Activated CD8-positive, alpha-beta T cell treated with anti-CD3 and anti-CD28 coated beads for 36 hours (primary cell): ENCODE measurements at places on chromosomes 2 and 18. TPM values are rescaled to one million over a fixed set of nuclear protein-coding genes. Genes with fewer than 3 reads are reported as not detected.
A peak's percentile ranks its signal among the peaks of the same experiment; 100 is the strongest.

DNA sequence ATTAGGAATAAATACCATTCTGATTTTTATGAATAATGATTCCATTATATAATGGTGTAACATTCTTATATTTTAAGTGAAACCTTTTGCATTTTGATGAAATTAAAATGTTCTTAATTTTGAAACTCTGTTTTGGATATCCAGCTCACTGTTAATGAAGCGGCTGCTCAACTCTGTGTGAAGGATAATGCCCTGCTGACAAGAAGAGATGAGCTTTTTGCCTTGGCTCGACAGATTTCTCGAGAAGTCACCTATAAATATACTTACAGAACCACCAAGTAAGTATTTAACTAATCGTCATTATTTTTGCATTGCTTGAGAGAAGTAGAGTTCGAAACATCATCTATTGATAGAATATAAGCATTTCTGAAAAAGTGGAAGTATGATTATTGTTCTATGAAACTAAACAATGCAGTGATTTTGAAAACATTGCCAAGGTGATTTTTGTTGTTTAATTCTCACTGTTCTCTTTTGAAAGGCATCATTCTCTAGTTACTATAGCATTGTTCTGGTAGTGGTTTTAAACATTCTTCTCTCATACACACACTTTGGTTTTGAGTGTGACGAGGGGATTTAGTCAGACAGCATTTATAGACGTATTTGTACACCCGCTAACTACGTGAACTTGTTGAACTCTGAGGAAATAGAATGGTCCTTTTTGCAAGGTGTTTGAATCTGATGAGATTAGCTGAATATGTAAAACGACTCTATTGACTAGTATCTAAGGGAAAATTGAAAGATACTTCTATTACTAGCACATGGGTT lies 21.5 kb downstream of the NAB1 start:
- DNase-seq: no peak
- no peak overlapping the region for H3K27ac ChIP-seq
- no peak overlapping the region for H3K4me3 ChIP-seq
- H3K27me3 ChIP-seq: no peaks in the 10 kb centered on the region
- peaks cover 31% of the 10 kb centered on the region for H3K4me1 ChIP-seq
- H3K36me3 ChIP-seq: peaks cover 32% of the 10 kb centered on the region

- peaks cover 10% of the 10 kb centered on the region for H3K4me1 ChIP-seq
- H3K27me3 ChIP-seq: peaks cover 5% of the 10 kb centered on the region
Measured at GRCh38 chr2:151975460-151976414, 123.1 kb downstream of the CACNB4 start.

GRCh38 chr2:30374380-30374779 lies 72.7 kb upstream of the LCLAT1 start:
- DNase-seq: no peak
- H3K4me1 ChIP-seq: peaks cover 24% of the 10 kb centered on the region
- no peak overlapping the region for H3K4me3 ChIP-seq
- H3K27me3 ChIP-seq: no peaks in the 10 kb centered on the region

DNA sequence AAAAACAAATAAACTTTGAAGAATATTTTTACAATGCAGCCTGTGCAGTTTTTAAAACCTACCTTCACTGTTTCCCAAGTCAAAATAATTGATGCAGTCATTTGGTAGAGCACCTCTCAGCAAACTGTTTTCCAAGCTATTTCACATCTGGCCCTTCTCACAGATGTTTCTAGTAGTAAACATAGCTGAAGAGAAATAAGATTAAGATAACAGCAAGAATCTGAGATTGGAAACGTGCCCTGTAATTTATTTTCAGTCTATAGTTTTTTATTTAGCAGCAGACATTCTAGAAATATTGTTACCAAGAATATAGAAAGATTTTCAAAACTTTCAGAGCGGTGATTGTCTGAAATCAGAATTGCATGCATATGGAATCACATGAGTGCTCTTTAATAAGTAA lies 440.2 kb downstream of the TRIB2 start:
- H3K4me1 ChIP-seq: no peaks in the 10 kb centered on the region
- no peak for DNase-seq
- H3K27me3 ChIP-seq: peaks cover 19% of the 10 kb centered on the region
- H3K36me3 ChIP-seq: no peaks in the 10 kb centered on the region
- H3K27ac ChIP-seq: no peak overlapping the region

DNA sequence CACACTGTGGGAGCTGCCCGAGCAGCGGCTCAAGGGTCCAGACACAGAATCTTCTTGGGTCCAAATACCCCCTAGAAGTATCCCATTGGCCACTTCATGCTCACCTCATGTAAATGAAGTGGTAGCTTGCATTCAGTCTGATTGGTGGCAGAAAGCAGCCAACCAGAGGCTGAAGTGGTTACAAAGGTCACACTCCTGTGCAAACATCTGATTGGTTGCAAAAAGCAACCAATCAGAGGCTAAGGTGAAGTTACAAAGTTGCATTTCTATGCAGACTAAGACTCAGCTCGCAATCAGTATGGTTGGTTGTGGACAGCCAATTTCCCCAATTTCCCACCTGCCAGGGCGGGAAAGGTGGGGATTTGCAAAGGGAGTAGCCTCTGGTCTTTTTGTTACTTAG lies 94.3 kb downstream of the DGKD start:
- H3K36me3 ChIP-seq: peaks cover 35% of the 10 kb centered on the region
- no peaks in the 10 kb centered on the region for H3K27me3 ChIP-seq
- no peak for DNase-seq
- H3K4me3 ChIP-seq: no peak overlapping the region
- H3K4me1 ChIP-seq: peaks cover 5% of the 10 kb centered on the region

DNA sequence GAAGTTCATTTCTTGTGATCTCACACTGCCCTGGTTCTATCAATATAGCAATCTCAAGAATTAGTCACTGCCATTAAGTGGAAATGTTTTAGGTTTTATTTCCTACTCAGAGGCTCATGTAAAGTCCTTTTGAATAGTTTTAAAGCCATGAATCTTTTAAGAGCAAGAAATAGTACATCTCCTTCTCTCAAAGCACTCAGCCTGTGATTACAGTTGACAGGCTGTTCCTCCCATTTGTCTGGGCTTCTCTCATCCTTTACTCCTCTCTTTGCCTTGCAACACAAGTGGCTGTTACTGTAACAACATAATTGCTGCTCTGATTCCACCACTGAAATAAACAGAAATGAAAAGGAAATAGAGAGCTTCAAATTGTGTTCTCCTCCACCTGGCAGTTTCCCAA lies 18.4 kb downstream of the GRP start:
- no peaks in the 10 kb centered on the region for H3K36me3 ChIP-seq
- no peaks in the 10 kb centered on the region for H3K4me1 ChIP-seq
- peaks cover 15% of the 10 kb centered on the region for H3K27me3 ChIP-seq
- DNase-seq: no peak
- H3K4me3 ChIP-seq: no peak overlapping the region
- no peak overlapping the region for H3K27ac ChIP-seq

DNA sequence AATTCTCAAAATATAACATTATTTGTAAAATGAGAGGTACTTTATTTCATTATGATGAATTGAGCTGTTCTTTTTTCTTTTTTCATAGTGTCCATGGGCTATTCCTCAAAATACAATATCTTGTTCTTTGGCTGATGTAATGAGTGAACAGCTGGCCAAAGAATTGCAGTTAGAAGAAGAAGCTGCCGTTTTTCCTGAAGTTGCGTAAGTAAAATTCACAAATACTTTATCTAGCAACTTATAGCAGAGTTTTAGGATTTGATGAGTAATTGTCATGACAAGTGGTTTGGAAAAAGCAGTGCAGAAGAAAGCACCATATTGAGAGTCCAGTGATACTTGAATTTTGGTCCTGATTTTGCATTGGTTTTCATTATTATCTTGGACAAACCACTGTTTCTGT lies 9.8 kb downstream of the RIOK3 start:
- H3K36me3 ChIP-seq: peaks cover 44% of the 10 kb centered on the region
- no peak overlapping the region for H3K27ac ChIP-seq
- no peaks in the 10 kb centered on the region for H3K27me3 ChIP-seq
- no peak overlapping the region for H3K4me3 ChIP-seq

DNA sequence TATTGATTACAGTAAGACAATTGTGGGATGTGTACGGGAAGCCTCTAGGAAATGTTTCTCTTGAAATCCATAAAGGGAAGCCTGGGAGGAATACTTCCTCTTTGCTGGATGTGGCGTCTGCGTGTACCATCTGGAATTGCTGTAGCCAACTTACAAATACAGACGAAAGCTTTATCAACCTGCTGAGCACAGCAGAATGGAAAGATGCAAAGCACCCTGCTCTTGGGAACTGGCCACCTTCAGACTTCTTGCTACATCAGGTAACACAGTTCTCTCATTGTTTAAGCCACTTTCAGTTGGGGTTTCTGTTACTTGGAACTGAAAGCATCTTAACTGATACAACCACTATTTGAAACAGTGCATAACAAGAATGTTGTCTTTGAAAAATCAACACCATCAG lies 213.8 kb downstream of the HRH4 start:
- H3K27me3 ChIP-seq: peaks cover 8% of the 10 kb centered on the region
- H3K27ac ChIP-seq: no peak overlapping the region
- peak; percentile 8 for DNase-seq
- no peaks in the 10 kb centered on the region for H3K36me3 ChIP-seq
- H3K4me3 ChIP-seq: no peak overlapping the region

GRCh38 chr18:13398631-13399030 lies 180.1 kb downstream of the LDLRAD4 start:
- H3K36me3 ChIP-seq: peaks cover 4% of the 10 kb centered on the region
- no peak for DNase-seq
- no peaks in the 10 kb centered on the region for H3K27me3 ChIP-seq
- peaks cover 25% of the 10 kb centered on the region for H3K4me1 ChIP-seq
- no peak overlapping the region for H3K27ac ChIP-seq

GRCh38 chr18:7748251-7749007 lies 181.3 kb downstream of the PTPRM start:
- H3K4me3 ChIP-seq: no peak overlapping the region
- H3K27ac ChIP-seq: no peak overlapping the region
- no peaks in the 10 kb centered on the region for H3K27me3 ChIP-seq
- H3K36me3 ChIP-seq: no peaks in the 10 kb centered on the region

DNA sequence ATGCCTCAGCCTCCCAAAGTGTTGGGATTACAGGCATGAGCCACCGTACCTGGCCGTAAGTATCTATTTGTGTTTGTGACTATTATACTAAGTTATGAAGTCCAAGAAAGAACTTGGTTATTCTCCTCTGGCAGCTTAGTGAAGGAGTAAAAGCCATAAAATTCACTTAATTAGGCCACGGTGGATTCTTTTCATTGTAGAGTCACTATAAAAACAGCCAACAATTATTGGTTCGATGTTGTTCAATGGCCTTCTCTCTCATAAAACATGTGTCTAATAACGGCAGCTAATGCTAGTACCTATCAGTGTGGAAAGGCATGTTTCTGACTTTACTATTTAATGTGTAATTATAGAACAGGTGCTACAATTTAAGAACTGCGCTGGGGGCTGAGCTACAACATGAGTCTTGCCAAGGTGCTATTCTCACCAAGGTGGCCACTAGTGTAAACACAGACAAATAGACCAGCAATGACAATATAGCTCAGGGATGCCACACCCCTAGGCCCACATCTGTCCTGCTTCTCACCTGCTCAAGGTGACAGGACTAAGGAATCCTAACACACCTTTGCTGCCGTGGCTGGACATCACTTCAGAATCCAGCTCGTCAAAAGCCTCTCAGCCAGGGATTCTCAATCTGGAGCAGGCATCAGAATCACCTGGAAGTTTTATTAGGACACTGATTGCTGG lies 17.2 kb downstream of the ATP8B1 start:
- peaks cover 11% of the 10 kb centered on the region for H3K4me1 ChIP-seq
- H3K27me3 ChIP-seq: no peaks in the 10 kb centered on the region

DNA sequence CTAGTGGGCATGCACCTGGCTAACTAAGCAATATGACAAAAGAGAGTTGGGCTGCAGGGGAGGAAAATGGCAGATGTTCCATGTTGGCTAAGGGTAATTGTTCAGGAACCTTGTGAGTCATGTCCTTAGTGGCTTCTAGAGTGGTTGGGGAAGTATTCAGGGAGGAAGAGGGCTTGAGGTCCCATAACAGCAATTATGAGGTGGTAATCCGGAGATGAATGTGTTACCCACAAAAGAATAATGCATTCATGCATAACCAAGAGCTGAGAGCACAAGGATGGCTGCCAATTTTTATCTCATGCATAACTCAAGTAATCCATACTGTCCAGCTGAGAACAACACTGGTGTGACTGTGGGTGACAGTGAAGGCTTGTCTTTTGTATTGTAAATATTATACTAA lies 42.9 kb downstream of the TMEFF2 start:
- no peak overlapping the region for H3K4me3 ChIP-seq
- H3K27me3 ChIP-seq: peaks cover 4% of the 10 kb centered on the region
- H3K4me1 ChIP-seq: no peaks in the 10 kb centered on the region

The CHRNA1 gene
- total RNA-seq: not detected

The PKDCC gene
- total RNA-seq: not detected

The GPR39 gene
- not detected for total RNA-seq
